ENCODE measurements at places on chromosomes 3 and 15.

GRCh38 chr3:184563941-184564684 lies 2.5 kb downstream of the EPHB3 start:
- DNase-seq: no peak

DNA sequence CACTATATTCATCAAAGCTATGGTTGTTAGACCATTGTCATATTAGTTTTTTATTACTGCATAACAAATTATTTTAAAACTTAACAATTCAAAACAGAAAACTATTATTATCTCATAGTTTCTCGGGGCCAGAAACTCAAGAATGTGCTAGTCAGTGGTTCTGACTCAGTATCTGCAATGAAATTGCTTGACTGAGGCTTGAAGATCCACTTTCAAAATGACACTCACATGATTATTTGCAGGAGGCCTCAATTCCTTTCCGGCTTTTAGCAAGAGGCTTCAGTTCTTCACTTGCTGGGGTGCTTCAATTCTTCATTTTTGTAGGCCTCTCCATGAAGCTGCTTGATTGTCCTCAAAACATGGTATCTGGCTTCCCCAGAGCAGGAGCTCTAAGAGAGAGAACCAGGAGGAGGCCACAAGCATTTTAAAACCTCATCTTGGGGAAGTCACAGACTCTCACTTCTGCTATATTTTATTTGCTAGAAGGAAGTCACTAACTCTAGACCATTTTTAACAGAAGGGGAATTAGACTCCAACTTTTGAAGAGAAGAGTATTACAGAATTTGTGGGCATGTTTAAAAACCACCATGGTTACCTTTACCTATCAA lies 383.7 kb downstream of the MFSD1 start:
- DNase-seq: no peak

DNA sequence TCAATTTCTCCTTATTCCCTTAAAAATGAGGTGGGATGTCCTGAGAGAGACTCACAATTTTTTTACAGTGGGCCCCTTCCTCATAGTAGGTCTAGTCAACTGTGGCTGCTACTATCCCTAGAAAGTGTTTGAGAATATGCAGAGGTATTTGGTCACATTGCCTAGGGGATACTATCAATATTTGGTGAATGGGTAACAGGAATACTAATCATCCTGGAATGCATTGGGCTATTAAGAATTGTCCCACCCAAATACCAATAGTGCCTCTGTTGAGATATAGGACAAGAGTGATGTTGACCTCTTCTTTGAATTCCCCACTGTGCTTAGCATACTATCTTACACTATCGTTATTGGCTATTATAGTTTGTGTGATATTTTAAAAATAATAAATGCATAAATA lies 389.4 kb downstream of the DIPK2A start:
- DNase-seq: no peak

DNA sequence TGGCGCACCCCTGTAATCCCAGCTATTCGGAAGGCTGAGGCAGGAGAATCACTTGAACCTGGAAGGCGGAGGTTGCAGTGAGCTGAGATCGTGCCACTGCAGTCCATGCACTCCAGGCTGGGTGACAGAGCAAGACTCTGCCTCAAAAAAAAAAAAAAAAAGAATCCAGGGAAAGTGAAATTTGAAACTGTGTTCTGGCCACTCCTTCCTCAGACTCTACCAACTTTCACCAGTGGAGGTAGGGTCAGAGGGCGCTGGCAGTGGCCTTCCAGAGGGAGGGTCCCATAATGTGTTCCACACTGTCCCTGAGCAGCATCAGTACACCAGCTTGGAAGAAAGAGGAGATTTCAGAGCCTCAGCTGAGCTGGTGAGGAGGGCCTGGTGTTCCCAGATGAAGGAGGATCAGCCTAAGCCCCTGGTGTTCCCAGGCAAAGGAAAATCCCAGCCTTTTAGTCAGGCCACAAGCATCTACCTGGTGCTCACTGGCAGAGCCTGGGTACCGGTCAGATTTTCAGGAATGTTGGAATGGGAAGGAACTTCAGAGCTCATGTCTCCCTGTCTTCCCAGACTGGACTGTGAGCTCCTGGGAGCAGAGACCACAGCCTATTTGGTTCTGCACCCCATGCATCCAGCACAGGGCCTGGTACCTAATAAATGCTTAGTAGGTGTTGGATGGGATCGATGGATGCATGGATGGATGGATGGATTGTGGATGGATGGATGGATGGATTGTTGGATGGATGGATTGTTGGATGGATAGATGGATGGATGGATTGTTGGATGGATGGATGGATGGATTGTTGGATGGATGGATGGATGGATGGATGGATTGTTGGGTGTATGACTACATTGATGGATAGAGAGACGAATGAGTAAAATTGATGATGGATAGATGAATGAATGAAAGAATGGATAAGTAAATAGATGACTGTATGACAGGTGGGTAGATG lies 117.9 kb downstream of the CORO2B start:
- DNase-seq: no peak

DNA sequence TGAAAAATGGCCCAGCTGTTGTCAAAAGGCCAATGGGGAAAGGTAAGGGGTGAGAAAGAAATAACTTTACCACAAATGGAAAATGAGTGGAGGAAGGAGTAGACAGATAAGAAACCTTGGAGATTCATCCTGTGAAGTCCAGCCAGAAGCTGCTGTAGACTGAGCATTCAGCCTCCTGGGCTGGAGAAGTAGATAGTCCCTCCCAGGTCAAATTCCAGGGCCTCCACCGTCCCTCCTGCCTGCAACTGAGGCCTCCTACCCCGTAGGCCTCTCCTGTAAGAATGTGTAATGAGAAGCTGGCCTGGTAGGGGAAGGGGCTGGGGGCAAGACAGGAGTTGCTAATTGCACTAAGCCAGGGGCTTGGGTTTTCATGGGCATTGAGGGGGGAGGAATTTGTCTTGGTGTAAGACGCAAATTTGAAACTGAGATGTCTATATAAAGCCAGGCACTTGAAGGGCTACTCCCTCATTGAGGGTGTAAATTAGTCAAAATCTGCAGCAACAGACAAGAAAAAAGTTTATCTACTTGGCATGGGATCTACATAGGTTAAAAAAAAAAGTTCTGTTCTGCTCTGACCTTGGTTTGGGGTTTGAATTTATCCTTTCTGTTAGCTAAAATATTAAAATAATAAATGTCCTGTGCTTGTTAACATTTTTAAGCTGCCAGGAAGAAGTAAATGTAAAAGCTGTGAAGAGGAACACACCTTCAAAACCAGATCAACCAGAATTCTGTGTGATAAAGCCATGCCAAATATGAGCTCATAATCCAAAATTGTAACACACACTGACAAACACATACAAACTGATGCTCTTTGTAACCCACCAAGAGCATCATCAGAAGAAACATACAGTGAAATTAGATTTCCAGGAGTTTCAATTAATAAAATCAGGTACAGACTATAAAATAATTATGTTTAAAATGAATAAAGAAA lies 1.7 kb upstream of the RBP2 start:
- DNase-seq: no peak

- peak; percentile 38 for DNase-seq
These were observed 59.7 kb upstream of the KBTBD8 start for GRCh38 chr3:66938338-66938963.

- no peak for DNase-seq
These were observed 6.0 kb upstream of the PIGZ start for GRCh38 chr3:196974661-196975060.

DNA sequence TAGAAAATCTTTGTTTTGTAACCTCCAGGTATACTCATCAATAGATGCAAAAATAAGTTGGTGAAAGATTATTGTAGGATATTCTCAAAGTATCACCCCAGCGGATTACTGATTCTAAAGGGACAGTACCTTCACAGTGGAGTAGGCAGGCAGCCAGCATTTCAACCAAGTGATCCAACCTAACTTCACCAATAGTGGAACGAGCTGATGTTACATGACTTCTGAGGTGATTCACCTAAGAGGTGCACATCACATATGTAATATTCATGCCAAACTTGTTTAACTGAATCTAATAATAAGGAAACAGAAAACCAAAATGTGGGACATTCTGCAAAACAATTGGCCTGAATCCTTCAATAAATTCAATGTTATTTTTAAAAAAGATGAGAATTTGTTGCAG lies 14.3 kb downstream of the MYZAP start:
- no peak for DNase-seq

DNA sequence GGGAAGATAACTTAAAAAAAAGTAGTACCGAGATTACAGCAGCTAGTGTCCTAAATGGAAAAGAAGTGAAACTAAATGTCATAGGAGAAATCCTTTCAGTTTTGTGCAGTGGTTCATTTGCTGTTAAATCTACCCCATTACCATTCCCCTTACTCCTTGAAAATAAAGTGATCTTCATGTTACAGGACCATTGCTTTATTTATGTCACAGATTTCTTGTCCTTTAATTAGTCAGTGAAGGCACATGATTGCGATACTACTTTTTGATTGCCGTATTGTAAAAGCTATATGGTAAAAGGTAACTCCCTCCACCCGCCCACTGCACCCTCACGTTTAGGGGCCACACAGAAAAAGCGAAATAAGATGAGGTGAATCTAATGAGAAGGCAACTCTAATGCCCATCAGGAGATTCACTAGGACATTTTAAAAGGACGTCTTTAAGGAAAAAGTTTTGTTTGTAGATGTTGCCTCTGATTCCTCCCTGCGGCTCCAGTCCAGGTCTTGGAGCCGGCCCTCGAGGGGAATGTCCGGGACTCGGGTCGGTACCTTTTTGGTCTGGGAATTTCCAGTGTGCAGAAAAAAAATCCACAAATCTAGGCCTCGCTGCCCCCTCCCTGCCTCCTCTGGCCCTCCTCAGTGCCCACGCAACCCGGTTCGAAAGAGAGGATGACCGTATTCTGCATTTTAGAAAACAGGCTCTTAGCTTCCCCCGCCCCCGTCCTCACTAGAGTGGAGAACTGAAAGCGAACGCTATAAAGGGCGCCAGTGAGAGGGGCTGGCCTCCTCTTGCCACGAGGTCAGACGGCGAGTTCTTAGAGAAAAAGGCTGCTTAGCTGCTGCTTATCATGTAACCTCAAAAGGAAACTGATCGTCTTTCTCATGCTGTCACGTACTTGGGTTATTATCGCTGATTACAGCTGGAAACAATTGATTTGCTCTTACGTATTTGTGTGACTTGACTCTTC lies 21.8 kb upstream of the NFKBIZ start:
- peak; percentile 62 for DNase-seq

- DNase-seq: no peak
These were observed 290.2 kb upstream of the KCNMB2 start for GRCh38 chr3:178246004-178246403.

DNA sequence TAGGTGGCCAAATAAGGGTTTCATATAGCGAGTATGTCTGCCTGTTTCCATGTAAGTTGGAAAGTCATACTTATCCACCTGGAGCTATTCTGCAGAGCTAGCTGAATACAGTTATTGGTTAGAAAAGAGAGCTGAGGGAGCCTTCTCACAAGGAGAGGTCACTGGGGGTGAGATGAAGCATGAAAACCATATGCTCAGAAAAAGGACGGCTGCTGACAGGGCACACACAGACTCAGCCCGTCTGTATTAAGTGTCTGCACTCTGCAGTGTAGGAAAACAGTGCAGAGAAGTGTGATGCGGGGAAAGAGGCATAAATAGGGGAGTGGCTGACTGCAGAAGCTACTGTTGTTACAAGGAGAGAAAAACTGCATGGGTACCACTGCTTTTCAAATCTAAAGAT lies 58.2 kb downstream of the C3orf70 start:
- no peak for DNase-seq

DNA sequence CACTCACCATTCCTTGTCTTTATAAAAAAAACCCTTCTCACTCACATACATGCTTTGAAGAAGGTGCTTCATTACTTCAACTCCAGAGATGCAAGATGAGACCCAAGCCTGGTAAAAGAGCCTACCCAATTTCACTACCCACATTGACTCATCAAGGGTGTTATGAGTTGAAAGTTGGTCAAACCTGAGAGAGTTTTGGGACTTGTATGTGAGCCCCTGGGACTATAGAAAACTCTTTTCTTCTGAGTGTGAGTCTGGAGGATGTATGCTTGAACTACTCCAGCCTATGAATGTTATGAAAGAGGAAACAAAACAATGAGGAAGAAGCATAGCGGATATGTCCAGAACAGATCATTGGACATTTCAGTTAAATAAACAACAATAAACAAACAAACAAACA lies 106.5 kb upstream of the SATB1 start:
- no peak for DNase-seq

DNA sequence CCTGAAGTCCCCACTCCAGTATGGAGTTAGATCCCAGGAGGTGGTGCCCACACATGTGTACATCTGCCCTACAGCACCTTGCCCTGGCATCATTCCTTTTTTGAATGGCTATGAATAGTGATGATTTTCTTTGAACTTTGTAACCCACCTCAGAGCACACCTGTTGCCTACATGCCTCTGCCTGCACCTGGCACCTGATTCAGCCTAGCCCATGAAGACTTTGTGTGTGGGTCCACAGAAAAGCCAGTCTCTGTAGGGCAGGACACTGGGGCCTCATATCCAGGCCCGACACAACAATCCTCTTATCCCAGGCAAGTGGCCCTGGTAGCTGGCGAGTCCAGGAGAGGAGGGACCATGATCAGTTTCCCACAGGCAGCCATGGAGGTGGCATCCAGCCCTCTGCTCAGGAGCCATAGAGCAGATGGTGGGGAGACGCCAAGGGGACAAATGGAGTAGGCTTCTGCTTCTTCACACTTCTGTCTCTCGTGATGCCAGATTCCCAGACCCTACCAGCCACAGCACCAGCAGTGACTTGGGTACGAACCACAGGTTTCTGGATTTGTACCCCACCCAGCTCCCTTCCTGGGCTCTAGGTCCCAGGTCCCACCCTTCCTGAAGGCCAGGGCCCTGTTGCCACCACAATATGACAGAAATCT lies 230.7 kb downstream of the UACA start:
- no peak for DNase-seq

DNA sequence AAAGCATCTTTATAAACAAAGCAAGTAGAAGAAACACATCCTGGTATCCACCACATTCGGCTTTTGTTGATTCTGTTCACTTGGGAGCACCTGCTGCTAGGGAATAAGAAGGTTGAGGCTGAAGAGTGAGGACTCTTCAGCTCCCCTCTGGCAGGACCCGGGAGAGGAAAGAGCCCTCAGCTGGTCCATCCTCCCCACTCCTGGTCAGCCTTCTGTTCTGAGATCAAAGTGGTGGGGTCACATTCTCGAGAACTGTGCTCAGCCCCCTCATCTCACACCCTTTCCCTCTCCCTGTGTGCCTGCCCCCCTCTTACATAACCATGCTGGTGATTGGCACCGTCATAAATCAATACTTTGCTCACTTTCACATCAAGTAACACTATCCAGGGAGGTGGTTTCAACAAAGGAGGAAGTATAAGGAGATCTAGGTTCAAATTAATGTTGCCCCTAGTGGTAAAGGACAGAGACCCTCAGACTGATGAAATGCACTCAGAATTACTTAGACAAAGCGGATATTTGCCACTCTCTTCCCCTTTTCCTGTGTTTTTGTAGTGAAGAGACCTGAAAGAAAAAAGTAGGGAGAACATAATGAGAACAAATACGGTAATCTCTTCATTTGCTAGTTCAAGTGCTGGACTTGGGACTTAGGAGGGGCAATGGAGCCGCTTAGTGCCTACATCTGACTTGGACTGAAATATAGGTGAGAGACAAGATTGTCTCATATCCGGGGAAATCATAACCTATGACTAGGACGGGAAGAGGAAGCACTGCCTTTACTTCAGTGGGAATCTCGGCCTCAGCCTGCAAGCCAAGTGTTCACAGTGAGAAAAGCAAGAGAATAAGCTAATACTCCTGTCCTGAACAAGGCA lies at the start of gene NR1I2:
Gene NR1I2, plus strand, starts transcription at position 772 of the 869 bp plus-strand sequence.
- no peak for DNase-seq

Measured in H4 (cell line).